Activated T-cell treated with anti-CD3 and anti-CD28 coated beads, Interleukin-2, amount 50 U/mL, for 72 hours (primary cell): ENCODE measurements at places on chromosomes 1 and 21.
A peak's percentile ranks its signal among the peaks of the same experiment; 100 is the strongest.

DNA sequence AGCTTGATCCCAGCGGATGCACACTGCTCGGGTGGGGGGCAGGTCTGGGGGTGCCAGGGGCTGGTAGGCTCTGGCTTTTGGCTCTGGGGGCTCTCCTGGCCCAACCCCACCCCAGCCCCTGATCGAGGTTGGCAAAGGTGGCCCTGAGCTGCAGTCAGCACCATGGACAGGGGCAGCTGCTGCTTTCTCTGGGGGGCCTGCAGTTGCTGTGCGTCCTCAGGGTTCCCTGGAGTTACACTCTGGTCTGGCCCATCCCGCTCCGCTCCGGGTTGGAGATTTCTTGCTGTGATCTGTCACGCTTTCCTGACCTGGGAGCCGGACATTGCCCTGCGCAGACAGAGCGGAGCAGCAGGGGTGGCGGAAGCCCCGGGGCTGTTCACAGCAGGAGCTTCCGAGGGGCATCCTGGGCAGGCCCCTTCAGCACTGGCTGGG lies 8.0 kb upstream of the PLCH2 start:
- peak; percentile 22 for DNase-seq

GRCh38 chr1:61818992-61819391 lies 76.7 kb downstream of the PATJ start:
- no peak for DNase-seq

DNA sequence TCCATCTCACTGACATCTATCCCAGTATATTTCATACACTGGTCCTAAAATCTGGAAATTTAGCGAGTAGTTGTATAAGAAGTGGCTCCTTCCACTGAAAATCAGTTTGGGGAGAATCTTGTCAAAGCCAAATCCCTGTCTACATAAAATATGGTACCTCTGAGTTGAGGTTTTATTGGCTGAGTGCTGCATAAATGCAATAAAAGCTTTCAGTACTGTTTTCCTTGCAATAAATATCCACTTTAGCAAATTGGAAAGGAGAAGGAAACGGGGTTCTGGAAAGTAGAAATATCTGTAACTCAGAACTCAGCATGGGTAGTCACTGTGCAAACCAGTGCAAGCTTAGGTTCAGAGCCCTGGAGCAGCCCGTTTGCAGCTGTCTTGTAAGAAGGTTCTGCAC lies 580.2 kb downstream of the SMYD3 start:
- DNase-seq = no peak

- no peak for DNase-seq
Observed at GRCh38 chr21:42784276-42784675, 95.1 kb downstream of the WDR4 start.

- DNase-seq = no peak
Observed at GRCh38 chr1:36390411-36390810, 4.7 kb upstream of the STK40 start.

DNA sequence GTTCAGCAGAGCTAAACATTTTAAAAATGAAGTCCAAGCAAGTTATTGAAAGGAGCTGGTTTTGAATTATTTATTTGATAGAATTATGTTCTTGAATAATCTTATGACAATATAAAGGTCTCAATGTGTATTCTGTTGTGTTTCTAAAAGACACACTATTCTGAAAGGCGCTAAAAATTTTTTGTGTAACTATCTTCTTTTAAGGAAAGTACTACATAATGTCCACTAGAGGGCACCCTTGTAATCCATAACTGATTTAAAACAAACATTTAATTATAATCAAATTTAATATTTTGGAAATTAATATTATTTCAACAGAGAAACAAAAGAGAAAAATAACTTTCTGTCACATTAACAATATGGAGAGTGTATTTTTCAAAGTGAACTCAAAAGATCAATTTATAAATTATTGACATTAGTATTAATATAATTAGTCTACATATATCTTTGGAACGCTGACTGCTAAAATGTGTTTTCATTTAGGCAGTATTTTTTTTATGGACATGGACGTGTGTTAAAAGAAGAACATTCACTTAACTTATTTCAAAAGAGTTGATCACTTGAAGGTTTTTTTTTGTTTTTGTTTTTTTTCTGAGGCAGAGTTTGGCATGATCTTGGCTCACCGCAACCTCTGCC lies 248.4 kb downstream of the DENND1B start:
- no peak for DNase-seq

DNA sequence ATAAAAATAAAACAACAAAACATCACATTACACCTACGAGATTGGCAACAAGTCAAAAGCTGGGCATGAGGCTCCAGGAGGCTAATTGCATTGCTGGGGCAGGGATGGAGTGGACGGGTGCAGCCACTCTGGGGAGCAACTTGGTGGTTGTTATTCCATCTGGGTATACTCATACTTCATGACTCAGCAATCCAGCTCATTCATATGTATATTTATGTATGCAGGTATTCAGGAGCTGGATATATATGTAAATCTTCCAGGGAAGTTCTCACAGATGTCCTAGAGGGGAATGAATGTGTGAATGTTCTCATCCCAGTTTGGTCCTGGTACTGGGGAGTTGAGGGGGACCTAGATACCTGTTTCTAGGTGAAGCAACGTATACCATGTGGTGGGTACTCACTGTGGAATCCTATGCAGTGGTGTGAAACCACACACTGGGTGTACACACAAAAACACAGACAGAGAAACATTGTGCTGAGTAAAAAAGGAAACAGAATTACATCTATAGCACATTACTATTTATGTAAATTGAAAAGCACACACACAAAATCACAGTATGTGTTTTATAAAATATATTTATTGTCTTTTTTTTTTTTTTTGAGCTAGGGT lies 79.7 kb upstream of the RAB4A start:
- DNase-seq = no peak

DNA sequence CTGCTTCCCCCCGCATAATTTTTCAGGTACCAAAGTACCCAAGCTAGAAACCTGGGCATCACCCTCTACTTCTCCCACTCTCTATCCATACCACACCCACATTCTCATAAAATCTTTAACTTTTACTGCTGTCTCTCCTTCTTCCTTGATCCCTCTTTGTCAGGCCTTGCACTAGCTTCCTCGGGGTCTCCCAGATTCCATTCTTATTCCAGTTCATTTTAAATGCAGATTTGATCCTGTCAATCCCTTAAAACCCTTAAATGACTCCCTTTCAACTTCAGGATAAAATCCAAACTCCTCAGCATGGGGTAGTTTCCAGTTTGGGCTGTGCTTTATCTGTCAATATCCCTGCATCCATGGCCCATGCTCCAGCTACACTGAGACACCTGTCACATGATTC lies 343.5 kb downstream of the PBX1 start:
- DNase-seq = no peak

DNA sequence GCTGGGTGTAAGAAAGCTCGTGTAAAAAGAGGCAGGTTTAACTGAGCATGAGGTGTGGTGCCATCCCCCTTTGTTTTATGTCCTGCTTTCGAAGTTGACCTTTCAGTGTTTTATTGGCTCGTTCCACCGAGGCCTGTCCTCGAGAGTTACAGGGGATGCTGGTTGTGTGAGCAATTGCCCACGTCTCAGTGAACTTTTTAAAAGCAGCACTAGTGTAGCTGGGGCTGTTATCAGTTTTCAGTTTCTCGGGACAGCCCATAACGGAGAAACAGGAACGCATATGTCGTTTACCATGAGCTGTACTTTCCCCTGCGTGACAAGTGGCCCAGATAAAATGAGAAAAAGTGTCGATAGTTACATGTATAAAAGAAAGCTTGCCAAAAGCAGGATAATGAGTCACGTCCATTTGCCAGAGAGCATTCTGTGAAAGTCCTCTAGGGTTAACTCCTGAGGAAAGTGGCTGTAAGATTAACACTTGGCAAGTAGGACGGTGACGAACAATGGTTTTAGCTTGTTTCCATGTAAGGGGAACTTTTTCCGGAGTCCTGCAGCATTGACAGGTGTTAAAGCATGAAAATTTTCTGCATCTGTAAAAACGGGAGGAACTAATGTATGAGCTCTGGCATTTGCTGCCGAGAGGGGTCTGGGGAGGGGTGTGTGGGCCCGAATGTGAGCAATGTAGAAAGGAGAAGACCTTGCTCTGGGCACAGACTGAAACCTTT lies 7.8 kb upstream of the LRRC47 start:
- DNase-seq = no peak

DNA sequence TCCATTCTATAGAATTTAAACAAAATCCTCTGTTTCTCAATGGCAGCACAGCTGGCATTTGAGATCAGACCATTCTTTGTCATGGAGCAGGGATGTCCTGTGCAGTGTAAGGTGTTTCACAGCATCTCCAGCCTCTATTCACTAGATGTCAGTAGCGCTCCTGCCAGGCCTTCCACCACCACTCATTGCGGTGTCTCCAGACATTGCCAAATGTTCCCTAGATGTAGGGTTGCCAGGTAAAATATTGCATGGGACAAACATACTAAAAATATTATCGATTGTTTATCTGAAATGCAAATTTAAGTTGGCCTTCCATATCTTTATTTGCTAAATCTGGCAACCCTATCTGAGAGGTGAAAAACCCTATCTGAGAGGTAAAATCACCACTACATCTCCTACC lies 11.7 kb downstream of the ITLN2 start:
- no peak for DNase-seq

DNA sequence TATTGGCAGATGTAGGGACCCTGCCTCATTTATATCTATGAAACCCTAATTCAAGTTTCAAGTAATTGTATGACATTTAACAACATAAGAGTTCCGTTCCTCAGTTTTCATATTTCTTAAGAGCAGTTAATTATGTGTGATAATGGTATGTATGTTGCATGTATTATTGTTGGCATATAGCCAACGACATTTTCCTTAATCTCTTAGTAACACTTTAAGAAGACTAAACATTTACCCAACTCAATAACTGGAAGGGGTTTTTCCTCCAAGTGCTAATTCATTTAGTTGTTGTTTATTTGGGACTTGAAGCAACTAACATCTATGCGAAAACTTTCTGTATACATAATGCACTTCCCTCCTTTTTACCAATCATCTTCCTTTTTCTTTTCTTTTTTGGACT lies 1.5 kb upstream of the RALGPS2 start:
- no peak for DNase-seq

- no peak for DNase-seq
Observed at GRCh38 chr1:248815407-248816034, 10.2 kb downstream of the SH3BP5L start.

DNA sequence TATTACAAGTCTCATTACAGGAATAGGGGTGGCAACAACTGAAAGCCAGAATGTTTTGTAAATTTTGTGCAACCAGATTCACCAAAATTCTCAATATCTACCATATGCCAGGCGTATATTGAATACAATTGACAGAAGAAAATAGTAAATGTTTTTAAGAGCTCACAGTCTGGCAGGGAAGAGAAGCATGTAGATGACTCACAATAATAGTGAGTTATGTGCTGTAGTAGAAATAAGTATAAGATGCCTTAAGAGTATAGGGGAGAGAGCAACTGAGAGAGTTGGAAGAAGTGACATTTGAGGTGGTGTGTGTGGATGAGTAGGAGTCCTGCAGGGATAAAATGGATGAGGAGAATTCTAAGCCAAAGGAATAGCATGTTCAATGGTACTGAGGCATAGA lies 170.5 kb upstream of the FGGY start:
- DNase-seq = no peak

DNA sequence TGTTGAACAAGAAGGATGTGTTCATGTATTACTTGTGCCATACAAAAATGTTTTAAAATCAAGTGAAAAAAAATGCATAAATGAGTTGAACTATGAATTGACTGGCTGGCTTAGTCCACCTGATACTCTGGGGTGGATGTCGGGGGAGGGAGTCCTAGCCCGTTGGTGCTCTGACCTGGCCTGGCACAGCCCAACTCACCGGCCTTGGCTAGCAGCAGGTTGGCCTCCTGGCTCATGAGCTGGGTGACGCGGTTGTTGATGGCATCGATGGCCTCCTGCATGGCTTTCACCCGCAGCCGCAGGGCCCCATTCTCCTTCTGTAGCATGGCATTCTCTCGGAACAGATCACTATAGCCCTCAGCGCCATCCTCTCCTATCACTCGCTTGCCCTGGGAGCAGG lies 21.6 kb downstream of the KIF21B start:
- no peak for DNase-seq

GRCh38 chr21:17679002-17679600 lies 66.4 kb upstream of the BTG3 start:
- DNase-seq = peak; percentile 6

- DNase-seq = no peak
Observed at GRCh38 chr1:13619909-13620308, 36.3 kb downstream of the PDPN start.

DNA sequence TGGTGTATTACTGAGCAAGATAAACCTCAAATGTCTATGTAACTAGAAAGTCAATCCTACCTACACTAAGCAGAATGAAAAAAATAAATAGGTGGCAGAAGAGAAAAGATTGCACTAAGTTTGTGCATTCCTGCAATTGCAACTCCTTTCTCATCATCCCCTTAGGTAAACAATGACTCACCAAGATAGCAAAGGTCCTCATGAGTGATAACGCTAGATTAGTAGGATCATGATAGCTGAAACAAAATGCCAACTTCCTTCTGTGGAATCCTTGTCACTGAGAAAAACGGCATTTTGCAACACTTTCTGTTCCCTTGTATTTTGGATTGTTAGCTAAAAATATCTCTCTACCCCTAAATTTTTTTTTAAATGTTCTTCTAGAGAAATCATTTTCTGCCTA lies 20.0 kb upstream of the FCER1A start:
- no peak for DNase-seq

DNA sequence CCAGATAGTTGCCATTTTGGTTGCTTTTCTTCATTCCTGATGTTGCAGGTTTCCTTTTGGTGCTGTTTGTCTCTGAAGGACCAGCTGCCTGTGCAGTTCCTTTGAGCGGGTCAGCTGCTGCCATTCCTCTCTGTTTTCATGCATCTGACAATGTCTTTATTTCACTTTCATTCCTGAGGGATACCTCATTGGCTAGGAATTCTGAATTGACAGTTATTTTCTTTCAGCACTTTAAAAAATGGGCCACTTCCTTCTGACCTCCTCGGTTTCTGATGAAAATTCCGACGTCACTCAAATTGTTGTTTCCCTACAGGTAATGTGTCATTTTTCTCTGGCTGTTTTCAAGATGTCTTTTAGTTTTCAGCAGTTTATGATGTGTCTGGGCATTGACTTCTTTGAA lies 24.8 kb downstream of the CCSAP start:
- no peak for DNase-seq

DNA sequence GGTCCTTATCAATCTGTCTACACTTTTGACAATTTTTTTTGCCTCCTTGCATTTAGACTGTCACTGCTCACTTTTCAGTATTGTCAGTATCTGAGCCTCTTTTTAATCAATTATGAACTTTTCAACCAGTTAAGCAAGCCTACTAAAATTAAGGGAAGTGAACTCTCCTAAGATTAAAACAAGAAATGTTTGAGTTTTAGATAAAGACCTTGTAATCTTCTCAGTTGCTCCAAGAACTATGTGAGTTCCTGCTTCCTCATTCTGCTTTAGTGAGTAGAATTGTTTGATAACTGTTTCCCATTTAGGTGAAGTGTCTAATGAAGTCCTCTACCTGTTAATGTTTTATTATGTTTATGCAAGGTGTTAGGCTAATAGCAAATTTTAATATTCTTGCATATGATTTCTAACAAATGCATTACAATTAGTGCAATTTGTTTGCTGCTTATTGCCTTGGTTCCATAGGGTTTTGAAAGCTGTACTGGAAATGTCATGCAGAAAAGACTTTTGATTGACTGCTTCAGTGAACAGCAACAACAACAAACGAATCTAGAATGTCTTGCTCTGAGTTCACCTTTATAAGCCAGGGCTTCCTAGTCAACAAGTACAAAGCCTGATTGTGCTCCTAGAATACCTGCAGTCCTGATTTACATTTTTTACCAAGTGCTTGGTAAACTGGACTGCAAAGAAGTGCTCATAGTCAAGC lies 40.9 kb downstream of the PLA2G4A start:
- no peak for DNase-seq
